Ovary (tissue), 10 donors: ENCODE measurements at places on chromosomes 6 and 20. TPM values are rescaled to one million over a fixed set of nuclear protein-coding genes. Genes with fewer than 3 reads are reported as not detected.

- no peak for DNase-seq
These were observed 260.2 kb downstream of the FNDC1 start for GRCh38 chr6:159429433-159429832.

GRCh38 chr6:24188578-24189080, 62.6 kb downstream of the NRSN1 start:
- DNase-seq: no peak

GRCh38 chr20:2759603-2760296, 40.7 kb downstream of the CPXM1 start:
- DNase-seq: no peak

- DNase-seq: no peak
These were observed 564.9 kb upstream of the CITED2 start for GRCh38 chr6:139939189-139939979.

DNA sequence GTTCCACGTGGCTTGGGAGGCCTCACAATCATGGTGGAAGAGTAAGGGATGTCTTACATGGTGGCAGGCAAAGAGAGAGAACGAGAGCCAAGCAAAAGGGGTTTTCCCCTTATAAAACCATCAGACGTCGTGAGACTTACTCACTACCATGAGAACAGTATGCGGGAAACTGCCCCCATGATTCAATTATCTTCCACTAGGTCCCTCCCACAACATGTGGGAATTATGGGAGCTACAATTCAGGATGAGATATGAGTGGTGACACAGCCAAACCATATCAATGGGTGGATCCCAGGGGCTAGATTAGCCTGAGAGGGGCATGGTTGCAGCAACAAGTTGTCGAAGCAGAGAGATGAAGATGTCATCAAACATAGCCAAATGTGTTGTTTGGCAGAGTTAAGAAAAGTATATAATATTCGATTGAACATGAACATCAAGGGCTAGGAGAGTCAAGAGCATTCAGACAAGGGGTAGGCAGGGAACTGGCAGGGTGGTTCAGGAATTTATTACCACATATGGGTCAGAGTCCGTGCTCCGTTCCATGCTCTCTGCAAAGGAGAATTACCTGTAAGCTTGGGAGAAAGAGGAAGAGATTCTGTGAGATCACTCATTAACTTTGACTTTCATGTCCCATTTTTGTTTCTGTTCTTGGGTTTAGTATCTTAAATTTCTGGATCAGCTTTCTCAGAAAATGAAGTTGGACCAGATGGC, 98.8 kb downstream of the CCDC170 start:
- DNase-seq: no peak

DNA sequence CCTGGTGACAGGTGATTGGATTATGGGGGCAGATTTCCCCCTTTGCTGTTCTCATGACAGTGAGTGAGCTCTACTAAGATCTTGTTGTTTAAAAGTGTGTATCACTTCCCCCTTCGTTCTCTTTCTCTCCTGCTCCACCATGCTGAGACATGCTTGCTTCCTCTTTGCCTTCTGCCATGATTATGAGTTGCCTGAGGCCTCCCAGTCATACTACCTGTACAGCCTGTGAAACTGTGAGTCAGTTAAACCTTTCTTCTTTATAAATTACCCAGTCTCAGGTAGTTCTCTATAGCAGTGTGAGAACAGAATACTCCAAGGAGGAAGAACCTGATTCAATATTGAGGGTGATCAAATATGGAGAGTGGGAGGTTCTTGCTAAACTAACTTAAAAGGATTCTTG, 724.9 kb downstream of the DOK5 start:
- no peak for DNase-seq

- no peak for DNase-seq
These were observed 48.0 kb downstream of the GCLC start for GRCh38 chr6:53496797-53497375.

Gene AKIRIN2
- 43.7 TPM for total RNA-seq

Gene SMPDL3A
- total RNA-seq: 3.5 TPM

Gene RPS6KA2
- 25.3 TPM for total RNA-seq

Gene LY6G5C
- total RNA-seq: 2.3 TPM
